ENCODE measurements at places on chromosomes 2 and 18.

DNA sequence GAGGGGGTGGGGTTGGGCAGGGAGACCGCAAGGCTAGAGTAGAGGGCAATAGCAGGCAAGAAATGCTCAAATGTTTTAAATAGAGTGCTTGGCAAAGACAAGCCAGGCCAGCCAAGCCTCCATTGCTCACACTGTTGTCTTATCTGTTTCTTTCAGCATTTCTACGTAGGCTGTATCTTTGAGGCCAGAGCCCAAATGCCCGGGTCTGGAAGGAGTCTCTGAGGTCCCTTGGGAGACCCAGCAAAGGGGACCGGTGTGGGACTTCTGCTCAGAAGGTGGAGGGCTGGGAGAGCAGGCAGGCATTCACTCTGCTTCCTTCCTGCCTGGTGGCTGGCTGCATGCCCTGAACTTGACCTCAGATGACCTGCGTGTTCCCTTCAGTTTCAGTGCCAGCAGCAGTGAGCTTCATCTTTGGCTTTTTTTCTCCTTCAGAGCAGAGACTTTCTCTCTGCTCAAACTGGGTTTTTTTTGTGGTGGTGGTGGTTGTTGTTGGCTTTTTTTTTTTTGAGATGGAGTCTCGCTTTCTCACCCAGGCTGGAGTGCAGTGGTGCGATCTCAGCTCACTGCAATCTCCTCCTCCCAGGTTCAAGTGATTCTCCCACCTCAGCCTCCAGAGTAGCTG lies 13.7 kb upstream of the TET3 start:
- DNase-seq = peak; percentile 84

- DNase-seq = no peak
Measured at GRCh38 chr2:96878171-96878570, 8.3 kb upstream of the SEMA4C start.

DNA sequence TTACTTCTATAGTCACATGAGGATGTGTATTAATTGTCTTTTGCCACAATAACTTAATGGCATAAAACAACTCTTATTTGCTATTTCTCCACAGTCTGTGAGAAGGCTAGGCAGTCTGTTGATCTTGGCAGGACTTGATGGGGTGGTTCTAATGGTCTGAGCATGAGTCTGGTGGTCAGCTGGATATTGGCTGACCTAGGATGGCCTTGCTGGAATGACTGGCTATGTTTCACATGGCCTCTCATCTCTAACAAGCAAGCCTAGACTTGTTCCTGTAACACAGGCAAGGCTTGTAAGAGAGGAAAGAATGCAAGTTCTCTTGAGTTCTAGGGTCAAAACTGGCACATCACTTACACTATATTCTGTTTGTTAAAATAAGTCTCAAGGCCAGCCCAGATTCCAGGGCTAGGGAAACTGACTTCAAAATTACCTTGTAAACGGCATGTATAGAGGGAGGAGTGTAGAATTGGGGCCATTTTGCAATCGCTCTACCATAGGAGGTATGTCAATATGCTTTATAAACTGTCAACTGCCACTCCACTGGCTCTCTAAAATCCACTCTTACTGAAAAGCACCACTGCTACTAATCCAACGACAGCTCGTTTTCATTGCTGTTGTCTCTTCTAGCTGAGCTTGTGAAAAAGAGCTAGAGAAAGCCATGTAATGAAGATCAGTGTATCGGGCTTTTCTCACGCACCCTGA lies 325.0 kb upstream of the PKDCC start:
- no peak for DNase-seq

DNA sequence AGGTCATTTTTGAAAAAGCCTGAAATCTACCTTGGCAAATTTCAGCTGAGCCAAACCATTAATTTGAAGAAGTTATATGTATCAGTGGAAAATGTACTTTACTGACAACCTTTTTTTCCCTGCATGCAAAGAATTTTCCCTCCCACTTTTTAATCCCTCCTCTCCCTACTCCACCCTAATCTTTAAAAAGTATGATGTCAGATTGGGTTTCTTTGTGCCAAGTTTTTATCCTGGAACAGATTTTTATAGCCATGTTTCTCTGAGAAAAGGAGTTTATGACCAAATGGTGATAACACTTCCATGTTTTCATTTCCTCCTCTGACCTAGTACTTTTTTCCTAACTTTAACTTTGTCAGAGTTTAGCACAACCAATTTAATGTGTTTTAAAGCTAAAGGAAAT lies 250.3 kb upstream of the FOSL2 start:
- DNase-seq = no peak

- DNase-seq = peak; percentile 36
Measured at GRCh38 chr2:85717308-85718008, 23.3 kb downstream of the GNLY start.

DNA sequence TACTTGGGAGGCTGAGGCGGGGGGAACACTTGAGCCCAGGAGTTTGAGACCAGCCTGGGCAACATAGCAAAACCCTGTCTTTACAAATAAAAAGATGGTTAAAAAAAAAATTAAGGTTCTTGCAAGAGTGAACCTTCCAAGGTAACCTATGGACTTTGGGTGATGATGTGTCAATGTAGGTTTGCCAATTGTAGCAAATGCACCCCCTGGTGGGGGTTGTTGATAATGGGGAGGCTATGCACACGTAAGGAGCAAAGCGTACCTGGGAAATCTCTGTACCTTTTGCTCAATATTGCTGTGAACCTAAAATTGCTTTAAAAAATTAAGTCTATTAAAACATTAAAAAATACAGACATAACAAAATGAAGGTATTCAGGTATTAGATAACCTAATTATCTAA lies 70.4 kb downstream of the CWC22 start:
- DNase-seq = peak; percentile 21

GRCh38 chr2:216104691-216105090 lies 4.5 kb upstream of the XRCC5 start:
- DNase-seq = no peak

DNA sequence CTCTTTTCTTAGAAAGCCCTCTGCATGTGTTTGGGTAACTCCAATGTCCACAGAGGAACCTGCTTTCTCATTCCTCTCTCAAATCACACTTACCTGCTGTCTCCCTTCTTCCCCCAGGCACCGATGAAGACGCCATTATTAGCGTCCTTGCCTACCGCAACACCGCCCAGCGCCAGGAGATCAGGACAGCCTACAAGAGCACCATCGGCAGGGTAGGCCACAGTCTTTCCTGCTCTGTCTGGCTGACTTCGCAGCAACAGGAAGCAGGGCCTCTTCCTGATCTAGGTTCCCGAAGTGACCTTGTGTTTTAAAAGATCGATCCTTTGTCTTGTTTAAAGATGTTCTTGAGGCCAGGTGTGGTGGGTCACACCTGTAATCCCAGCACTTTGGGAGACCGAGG lies 25.0 kb upstream of the GMCL1 start:
- DNase-seq = no peak

DNA sequence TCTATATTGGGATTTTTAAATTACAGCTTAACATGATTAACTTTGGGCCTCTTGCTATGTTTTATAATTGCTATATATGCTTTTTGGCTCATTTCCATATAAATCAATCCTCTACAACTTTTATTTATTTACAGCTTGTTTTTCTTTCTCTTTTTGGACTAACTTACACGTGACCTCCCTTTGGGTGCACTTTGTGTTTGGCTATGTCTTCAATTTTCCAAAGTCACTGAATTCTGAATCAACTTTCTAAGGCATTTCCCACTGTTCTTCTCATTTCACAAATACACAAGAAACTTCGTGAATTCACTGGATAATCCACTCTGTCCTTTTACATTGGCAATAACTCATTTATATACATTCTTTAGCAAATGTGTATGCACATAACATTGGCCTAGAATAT lies 5.4 kb upstream of the CPS1 start:
- no peak for DNase-seq

- DNase-seq = no peak
Measured at GRCh38 chr2:77839102-77839501, 316.9 kb upstream of the LRRTM4 start.

DNA sequence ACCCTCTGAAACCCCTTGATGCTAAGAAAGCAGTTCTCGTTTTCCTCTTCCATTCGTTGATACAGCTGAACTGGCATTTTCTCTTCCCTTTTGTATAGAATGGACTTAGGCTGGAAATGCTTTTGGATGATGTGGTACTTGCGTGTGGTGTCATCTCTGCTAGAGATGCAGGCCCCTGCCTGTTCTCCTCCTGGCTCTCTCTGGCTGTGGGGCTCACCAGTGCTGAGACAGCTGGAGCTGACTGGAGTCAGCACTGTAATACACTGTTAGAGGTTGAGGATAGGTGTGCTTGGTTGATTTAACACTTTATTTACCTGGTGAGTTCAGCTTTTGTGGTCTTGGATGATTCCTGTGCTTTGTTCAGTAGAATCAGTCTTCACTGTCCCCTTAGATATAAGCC lies 30.2 kb downstream of the PARD3B start:
- no peak for DNase-seq

DNA sequence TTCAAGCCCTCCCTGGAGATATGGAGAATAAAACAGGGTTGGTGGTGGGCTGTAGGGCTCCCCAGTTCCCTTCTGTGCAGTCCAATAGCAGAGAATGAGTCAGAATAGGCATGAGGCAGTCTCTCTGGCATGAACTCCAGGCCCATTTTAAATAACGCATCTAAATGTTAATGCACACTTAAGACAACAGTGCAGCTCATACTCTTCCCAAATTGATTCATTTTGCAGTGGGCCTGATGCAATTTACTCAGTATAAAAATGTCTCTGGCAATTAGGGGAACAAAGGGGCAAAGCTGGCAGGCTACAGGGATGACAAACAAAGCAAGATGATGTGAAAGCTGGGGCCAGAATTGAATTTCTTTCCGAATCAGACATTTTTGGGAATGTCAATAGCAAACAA lies 402.8 kb downstream of the CLIP4 start:
- DNase-seq = no peak

DNA sequence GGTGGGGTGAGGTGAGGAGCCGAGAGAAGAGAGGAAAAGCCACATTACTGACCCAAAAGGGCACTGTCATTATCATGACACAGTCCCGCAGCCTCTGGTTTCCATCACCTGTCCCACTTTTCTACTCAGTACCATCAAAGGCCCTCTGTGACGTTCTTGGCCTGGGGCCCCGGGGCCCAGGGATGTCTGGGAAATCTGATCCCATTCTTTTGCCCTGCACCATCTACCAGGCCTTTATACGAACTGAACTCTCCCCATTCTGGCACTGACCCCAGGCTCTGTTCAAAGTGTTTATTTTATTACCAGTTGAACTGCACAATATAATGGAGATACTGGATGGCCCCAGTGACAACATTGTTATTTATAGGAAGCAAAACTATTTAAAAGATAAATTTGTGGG lies 89.1 kb downstream of the COL6A3 start:
- no peak for DNase-seq

DNA sequence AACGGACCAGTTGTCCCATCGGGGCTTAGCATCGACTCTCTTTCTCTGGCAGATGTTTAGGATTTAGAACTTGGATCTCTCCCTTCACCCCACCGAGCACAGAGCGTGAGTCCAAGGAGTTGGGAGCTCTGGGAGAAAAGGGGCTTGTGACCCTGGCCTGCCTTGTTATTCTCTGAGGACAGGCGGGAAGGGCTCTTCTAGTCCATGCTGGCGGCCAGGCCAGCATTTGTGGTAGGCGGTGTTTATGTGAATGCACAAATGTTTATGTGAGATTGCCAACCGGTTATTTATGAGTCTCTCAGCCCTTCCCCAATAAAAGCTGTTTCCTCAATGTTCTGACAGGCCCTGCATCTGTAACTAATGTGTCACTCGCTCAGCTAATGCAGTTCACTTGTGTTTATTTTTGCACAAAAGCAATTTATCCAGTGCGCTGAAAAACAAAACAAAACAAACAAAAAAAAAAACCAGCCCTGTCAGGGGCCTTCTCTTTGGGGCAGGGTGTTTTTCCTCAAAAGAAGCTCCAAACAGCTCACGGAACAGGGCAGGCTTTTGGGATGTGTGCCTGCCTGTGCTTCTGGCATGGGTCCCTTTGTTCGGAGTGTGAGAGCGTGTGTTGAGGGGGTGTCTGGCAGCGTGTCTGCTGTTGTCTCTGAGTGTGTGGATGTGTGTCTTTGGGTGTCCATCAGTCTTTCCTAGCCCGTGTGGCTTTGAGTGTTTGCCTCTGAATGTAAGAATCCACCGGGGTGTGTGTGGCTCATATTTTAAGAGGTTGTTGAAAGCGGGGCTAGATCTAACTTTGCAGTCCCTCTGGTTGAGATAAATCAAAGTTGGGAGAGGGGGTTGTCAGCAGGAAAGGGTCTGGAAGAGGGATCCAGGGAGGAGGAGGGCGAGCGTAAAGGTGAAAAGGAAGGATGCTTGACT lies 52.8 kb upstream of the HAAO start:
- DNase-seq = no peak

- DNase-seq = no peak
Measured at GRCh38 chr2:210309548-210310233, 5.3 kb downstream of the MYL1 start.

- no peak for DNase-seq
Measured at GRCh38 chr2:3679616-3680393, 21.8 kb downstream of the ALLC start.

DNA sequence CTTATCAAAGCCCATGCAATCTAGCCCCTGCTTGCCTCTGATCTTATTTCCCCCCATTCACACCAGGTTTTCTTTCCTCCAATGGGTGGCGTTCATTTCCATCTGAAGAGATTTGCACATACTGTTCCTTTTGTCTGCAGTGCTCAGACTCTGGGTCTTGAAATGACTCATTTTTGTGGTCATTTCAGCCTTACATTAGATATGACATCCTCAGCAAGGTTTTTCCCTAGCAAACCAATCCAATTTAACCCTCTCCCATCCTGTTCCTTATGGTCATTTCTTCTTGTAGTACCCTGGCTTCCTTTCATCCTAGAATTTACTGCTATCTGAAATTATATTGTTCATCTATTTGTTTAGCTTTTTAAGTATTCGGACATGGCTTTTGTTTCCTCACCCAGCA lies 42.5 kb upstream of the SCN1A start:
- DNase-seq = peak; percentile 38
